ENCODE measurements at places on chromosomes 1 and 21. TPM values are rescaled to one million over a fixed set of nuclear protein-coding genes. Genes with fewer than 3 reads are reported as not detected.

OR2M3 gene
- polyA plus RNA-seq, result not detected

PADI2 gene
- 0.20 TPM for polyA plus RNA-seq

TMEM50A gene
- polyA plus RNA-seq, result 238 TPM

CASQ2 gene
- not detected for polyA plus RNA-seq

GUCA2B gene
- not detected for polyA plus RNA-seq

FBXO2 gene
- polyA plus RNA-seq, result 5.6 TPM

CGN gene
- not detected for polyA plus RNA-seq

RAB3GAP2 gene
- polyA plus RNA-seq, result 12.0 TPM

SH2D1B gene
- polyA plus RNA-seq, result 608 TPM

RALGPS2 gene
- 4.7 TPM for polyA plus RNA-seq

OR10Z1 gene
- not detected for polyA plus RNA-seq

DNM3 gene
- 0.99 TPM for polyA plus RNA-seq

HES3 gene
- not detected for polyA plus RNA-seq

SPSB1 gene
- polyA plus RNA-seq, result not detected

TMEM61 gene
- polyA plus RNA-seq, result not detected

RGS8 gene
- not detected for polyA plus RNA-seq

ATP6V1G3 gene
- polyA plus RNA-seq, result not detected

ACTL8 gene
- not detected for polyA plus RNA-seq

CFAP126 gene
- not detected for polyA plus RNA-seq

SGIP1 gene
- not detected for polyA plus RNA-seq

RUNX3 gene
- 83.7 TPM for polyA plus RNA-seq

SYPL2 gene
- polyA plus RNA-seq, result 0.28 TPM

CCDC30 gene
- 2.7 TPM for polyA plus RNA-seq

NIPAL3 gene
- 38.5 TPM for polyA plus RNA-seq

Measured in immature natural killer cell (primary cell).